ENCODE measurements at places on chromosomes 7 and 10.

DNA sequence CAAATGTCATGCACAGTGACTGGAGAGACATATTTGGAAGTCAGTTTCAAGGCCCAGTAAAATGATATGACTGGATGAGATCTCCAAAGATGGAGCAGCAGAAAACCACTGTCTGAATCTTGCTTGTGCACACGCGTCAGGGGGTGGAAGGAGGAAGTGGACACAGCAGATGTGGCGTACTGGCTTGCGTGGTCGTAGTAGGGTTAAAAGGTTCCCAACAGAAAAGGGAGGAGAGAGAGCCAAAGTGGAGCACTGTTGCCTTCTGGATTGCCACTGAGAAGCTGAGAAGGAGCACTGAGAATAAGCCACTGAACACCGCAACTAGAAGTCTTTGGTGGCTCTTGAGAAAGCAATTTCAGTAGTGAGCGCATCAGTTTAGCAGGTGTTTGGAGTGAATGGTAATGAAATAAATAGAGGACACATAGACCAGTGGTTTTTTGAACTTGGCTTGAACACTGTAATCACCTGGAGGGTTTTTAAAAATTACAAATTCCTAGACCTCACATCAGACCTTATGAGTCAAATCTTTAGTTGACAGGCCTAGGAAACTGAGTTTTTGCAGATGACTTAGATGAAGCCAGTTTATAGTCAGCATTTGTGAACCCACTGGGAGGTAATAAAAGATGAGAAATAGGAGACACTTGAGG lies 227.3 kb downstream of the PTEN start:
- DNase-seq: no peak

DNA sequence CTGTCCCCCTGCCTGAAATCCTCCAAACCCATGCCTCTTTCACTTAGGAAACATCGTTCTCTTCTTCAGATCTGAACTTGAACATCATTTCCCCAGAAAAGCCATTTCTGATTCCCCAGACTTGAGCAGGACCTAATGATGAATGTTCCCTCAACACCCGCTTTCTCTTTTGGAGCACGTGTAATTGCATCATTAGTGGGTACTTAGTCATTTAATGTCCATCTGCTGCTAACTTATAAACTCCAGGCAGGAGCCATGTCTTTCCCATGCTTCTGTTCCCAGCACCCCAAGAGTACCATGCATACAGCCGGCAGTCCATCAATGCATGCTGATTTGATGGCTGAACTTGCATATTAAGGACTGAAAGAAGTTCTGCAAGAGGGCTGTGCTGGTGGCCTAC lies 36.5 kb upstream of the ECHDC3 start:
- no peak for DNase-seq

DNA sequence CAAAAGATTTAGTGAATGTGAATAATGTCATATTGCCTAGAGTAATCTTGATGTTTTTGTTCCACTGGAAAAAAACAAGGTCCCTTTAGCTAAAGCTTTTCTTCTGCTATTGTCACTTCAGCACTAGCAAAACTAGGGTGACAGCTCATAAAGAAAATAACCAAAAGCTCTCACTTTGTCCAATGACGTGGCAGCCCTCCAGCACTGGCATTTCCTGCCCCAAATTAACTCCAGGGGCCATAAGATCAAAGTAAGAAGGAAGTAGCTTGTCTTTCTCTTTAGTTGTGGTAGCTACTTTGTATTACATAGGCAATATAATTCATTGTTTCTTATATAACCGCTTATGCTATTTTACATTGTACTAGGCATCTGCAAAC lies 47.3 kb downstream of the LRRN3 start:
- DNase-seq: no peak

DNA sequence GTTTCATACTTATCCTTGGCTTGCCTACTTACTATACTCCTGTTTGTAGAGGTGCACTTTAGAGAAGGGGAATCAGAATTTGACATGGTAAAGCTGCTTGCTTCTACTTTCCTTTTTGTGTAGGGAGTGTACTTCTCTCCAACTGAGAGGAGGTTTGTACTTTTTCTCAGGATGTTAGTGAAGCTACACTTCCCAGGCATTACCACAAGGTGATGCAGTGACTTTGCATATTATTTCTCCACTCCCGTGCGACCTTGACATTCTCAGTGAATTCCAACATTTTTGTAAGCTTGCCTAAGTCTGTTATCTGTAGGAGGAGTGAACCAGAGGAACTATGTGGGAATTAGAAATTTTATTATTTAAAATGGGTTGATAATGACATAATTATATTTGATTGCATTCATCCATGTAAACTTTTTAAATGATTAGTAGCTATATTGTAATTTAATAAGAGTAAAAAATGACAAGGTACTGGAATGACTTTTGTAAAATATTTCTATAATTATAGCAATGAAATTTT lies 5.2 kb downstream of the TAX1BP1 start:
- no peak for DNase-seq

DNA sequence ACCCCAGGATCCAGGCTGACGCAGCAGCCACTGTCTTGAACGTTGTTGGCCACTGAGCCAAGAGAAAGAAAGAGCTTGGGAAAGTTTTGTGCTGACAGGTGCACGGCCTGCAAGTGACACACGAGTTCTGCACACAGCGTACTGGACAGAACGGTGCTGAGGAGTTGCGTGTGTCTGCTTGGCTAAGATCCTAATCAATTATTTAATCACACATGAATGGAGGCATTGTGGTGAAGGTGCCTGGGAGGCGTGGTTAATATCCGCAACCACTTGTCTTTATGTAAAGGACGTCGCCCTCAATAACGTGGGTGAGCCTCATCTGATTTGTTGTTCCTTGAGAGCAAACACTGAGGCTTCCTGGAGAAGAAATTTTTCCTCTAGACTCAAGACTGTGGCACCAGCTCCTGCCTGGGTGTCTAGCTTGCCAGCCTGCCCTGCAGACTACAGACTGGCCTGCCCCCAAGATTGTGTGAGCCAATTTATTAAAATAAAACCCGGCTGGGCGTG lies 16.6 kb upstream of the GNA12 start:
- DNase-seq: no peak

- DNase-seq: no peak
Measured at GRCh38 chr7:31416381-31416870, 75.9 kb upstream of the NEUROD6 start.

- DNase-seq: no peak
Measured at GRCh38 chr10:47360419-47361040, 12.4 kb downstream of the RBP3 start.

DNA sequence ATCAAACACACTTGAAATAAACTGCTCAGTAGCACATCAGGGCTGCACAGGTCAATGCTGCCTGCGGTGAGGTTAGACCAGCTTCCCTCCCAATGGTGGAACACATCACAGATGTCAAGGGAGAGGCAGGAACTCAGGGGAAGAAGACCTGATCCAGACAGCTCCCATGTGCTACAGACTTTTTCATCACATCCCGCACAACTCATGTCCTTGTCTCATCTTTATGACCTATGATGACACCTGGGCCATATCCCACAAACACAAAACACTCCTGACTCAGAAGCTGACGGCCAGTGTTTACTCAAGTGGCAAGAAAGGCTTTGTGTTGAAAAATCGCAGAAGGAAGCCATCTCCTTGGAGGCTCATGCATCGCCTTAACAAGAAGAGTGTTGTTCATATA lies 91.6 kb downstream of the HTR5A start:
- DNase-seq: no peak

GRCh38 chr7:28362182-28362581 lies 50.1 kb upstream of the CREB5 start:
- DNase-seq: no peak

DNA sequence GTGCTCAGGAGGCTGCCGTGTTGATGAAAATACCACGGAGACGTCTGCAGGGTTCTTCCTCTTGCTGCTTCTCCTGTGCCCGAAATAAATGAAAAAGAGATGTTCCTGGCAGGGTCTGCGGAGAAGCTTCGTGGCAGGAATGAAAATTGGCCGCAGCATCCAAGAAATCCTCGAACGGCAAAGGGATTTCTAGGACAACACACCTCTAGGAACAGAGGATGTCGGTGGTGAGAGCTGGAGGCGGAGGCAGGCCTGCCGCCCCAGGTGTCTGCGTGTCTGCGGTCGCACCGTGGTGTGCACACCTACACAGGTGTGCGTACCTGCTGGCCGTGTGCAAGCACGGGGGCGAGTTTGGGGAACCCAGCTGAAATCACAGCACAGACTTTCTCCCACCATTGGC lies 43.4 kb downstream of the TMEM130 start:
- DNase-seq: no peak
